ENCODE measurements at places on chromosomes 3 and 15.

DNA sequence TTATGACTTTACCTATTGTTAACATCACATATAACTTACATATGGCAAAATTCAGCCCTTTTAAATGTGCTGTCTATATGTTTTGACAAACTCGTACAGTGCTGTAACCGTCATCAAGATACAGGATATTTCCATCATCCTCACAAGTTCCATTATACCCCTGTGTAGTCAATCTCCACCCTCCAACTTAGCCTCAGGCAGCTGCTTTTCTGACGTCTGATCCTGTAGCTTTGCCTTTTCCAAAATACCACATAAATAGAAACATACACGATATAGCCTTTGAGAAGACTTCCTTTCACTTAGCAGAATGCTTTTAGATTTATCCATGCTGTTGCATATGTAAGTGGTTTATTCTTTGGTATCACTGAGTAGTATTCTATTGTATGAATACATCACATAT lies 47.1 kb downstream of the SLC12A1 start:
- DNase-seq, result no peak

GRCh38 chr3:54353546-54353945 lies 231.2 kb downstream of the CACNA2D3 start:
- no peak for DNase-seq

- no peak for DNase-seq
Measured at GRCh38 chr3:120646771-120647432, 35.1 kb downstream of the HGD start.

DNA sequence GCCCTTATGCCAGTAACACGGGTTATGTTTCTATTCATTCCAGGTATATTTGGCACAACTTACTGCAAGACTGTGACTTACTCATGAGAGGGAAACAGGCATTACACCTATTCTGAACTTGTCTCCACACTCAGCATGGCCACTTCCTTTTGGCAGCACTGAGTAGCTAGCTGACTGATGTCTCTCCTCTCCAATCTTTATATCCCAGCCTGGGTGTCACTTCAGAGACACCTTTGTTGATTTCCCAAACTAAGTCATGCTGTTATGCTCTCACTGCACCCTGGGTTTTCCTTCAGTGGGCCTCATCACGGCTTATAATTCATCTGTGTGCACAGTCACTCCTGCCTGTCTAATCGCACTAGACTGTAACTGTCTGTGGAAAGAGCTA lies 114.8 kb downstream of the MYLK start:
- DNase-seq, result no peak

- no peak for DNase-seq
Measured at GRCh38 chr3:150177673-150178381, 207.1 kb upstream of the PFN2 start.

Measured in naive B cell (primary cell).